ENCODE measurements at places on chromosomes 5 and 9.

DNA sequence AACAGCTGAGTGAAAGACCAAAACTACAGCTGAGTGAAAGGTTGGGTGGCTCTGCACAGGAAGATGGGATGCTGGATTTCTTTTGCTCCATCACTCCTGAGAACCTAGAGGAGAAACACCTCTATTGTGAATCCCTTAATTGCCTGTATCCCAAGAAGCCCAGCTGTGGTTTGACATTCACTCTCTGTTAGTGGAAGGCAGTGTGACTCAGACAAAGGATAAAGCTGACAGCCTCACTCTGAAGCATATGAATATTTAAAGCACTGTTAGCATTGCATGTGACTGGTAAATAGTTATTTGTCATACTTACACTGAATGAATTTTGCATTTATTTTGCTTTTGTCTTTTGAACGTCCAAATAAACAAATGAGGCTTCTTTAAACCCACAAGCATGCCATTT, 367.1 kb upstream of the RIOK2 start:
- DNase-seq = peak; percentile 45

DNA sequence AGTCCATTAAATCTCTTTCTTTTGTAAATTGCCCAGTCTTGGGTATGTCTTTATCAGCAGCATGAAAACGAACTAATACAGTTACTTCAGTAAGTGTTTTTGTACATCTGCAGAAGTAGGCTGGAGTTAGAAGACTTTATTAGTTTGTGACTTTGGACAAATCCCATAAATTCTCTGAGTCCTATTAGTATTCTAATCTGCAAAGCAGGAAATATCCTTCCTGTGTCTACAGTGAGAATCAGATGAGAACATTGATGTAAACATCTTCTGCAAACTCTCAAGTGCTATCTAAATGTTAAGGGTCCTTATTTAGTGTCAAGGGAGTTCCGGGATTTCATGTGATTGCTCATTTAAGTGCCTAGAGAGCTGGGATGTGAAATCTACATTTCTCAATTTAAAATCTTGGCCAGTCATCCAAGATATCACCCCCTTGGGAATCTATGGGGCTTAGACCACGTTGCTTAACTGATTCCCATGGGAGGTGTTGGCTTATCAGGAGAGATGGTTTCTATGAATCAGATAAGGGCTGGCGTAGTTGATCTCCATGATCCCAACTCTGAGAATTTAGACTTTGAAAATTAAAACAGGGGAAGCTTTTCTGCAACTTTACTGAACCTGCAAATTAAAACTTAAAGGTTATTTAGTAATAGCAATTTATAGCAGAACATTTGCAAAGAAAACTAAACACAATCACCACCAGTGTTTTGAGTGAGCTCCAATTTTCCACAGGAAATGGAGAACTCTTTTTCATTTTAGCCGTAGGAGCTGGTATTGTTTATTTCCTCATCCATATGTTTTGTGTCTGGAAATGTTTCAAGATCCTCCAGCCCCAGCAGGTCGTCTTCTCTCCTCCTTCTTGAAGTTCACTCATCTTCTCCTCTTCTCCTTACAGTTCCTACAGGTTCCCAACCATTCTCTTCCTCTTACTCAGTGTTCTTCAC, 241.6 kb upstream of the CD180 start:
- DNase-seq = peak; percentile 69

DNA sequence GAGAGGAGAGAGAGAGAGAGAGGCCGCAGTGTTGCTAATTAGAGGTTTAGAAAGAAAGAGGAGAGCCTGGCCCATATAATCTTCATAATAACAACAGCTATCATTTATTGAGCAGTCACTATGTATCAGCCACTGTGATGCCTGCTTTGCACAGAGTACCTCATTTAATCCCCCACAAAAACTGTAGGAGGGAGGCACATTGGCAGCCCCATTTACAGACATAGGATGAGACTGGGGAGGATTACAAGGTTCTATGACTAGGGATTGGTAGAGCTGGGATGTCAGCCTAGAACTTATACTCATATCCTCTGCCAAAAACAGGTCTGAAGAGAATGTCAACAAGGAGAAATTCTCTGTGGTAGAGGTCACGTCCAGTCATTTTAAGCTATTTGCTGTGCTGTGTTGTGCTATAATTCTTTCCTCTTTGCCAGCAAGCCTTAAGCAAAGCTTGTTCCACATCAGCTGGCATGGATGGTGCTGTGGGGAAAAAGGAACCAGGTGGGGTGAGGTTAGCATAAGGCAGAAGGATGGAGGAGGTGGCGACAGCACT, 6.7 kb upstream of the GCNT4 start:
- DNase-seq = no peak

- DNase-seq = no peak
These were observed 6.5 kb upstream of the C9 start for GRCh38 chr5:39370555-39371366.

- DNase-seq = no peak
These were observed 47.4 kb downstream of the PRKACG start for GRCh38 chr9:68966496-68966944.

DNA sequence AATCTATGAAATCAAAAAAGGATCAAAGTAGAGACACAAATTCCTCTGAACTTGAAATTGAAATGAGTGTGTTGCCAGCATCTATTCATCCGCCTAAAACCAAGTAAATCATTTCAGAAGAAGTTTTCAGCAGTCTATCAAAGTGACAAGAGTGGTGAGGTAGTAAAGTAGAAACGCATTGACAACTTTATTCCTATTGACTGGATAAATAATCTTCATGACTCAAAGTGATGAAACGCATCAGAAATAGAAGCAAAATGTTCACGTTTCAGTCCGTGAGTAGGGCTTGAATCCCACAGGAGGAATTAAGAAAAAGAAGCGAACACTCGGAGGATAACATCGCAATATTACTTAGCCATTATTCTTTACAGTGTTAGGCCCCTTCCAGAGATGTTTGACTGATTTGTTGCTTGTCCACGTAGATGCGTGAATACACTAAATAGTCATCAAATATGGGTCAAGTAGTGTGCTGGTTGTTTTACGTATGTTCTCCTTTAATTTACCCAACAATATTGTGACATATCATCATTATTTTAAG, 314.4 kb downstream of the PLK2 start:
- no peak for DNase-seq
